ENCODE measurements at places on chromosomes 5 and 9.

GRCh38 chr5:6435356-6435755, 13.3 kb upstream of the UBE2QL1 start:
- no peak for DNase-seq

DNA sequence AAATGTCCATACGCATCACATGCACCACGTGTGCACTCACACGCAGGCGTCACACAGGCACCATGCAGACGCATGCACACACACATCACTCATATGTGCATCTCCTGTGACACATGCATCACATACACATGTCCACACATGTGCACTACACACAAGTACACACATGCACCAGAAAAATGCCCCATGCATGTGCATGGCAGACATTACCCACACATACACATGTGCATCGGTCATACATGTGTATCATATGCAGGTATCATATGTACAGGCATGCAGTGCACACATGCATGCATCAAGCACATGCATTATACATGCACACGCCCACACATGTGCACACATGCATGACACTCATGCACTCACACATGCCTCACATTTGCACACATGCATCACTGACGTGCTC, 26.1 kb downstream of the ADAMTS2 start:
- DNase-seq, result no peak

- DNase-seq, result no peak
These were observed 25.1 kb downstream of the FGF18 start for GRCh38 chr5:171444582-171444981.

- no peak for DNase-seq
These were observed 55.9 kb downstream of the OTULIN start for GRCh38 chr5:14720236-14720923.

DNA sequence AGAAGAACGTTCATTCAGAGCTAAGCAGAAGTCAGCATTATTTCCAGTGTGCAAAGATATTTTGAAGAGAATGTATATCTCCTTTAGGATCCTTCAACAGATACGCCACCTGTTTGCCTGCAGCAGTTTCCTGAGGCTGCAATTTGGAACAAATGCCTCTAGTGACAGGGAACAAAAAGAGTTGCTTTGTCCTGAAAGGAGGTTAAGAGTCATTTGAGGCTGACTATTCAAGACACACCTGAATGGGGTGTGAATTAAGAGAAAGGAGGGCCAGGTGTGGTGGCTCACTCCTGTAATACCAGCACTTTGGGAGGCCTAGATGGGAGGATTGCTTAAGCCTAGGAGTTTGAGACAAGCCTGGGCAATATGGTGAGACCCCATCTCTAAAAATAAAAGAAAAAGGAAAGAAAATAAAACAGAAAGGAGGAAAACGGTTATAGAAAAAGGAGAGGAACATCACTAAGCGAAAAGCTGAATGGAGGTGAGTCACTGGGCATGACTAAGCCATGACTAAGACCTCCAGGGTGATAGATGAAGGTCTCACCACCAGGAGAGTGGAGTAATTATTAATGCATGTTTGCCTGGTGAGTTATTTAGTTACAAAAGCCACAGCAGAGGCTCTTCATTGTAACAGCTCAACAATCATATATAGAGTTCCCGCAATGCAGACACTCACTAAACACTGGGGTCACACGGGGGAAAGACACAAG, 255.2 kb upstream of the TNC start:
- DNase-seq, result no peak

GRCh38 chr9:14052359-14052758, 261.6 kb downstream of the NFIB start:
- no peak for DNase-seq

- DNase-seq, result no peak
These were observed 8.3 kb upstream of the GAS1 start for GRCh38 chr9:86955561-86955960.
